ENCODE measurements at places on chromosomes 12 and 14. TPM values are rescaled to one million over a fixed set of nuclear protein-coding genes. Genes with fewer than 3 reads are reported as not detected.

SVOP gene
- not detected for total RNA-seq

DNA sequence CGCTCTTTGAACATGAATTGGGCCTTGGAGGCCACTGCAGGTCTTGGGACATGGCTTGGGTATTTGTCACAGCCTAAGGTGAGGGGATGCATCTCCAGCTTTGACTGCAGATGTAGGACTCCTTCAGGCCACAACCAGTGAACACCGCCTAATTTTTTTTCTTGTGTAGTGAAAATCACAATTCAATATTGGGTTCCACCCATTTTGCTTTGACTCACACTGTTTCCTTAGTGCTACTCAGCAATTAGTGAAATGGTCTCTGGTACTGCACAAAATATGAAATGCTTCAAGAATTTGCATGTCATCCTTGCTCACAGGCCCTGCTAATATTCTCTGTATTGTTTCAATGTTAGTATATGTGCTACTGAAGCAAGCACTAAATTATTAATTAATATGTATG, 12.5 kb downstream of the TMEM253 start:
- H3K27me3 ChIP-seq, result no peaks in the 10 kb centered on the region
- no peak overlapping the region for H3K4me3 ChIP-seq
- no peaks in the 10 kb centered on the region for H3K4me1 ChIP-seq
- H3K36me3 ChIP-seq, result no peaks in the 10 kb centered on the region
- no peak for DNase-seq

DNA sequence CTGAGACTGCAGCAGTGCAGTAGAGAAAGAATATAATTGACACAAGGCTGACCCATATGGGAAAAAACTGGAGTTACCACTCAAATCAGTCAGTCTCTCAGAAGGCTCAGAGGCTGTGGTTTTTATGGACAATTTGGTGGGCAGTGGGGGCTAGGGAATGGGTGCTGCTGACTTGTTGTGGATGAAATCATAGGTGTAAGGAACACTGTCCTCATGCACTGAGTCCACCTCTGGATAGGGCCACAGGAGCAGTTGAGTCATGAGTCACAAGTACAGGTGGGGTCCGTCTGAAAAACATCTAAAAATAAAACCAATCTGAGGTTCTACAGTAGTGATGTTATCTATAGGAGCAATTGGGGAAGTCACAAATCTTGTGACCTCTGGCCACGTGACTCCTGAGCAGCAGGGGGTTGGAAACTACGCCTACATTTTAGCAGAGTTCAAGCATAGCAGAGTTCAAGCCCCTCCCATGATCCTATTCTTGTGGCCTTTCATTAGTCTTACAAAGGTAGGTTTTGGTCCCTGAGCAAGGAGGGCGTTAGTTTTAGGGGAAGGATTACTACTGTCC, 18.1 kb upstream of the SGPP1 start:
- no peak overlapping the region for H3K4me3 ChIP-seq
- H3K27ac ChIP-seq, result no peak overlapping the region
- no peaks in the 10 kb centered on the region for H3K27me3 ChIP-seq

- peaks cover 11% of the 10 kb centered on the region for H3K36me3 ChIP-seq
- H3K4me3 ChIP-seq, result no peak within 1 kb of the TSS
- peaks cover 36% of the 10 kb centered on the region for H3K4me1 ChIP-seq
- no peak within 1 kb of the TSS for H3K27ac ChIP-seq
Measured at GRCh38 chr12:52079576-52080402, at the start of gene SMIM41. Gene SMIM41 (plus strand): TSS chr12:52079704. CDS start chr12:52079780, 76 bp downstream.

- no peaks in the 10 kb centered on the region for H3K36me3 ChIP-seq
- DNase-seq, result peak; percentile 32
- no peak overlapping the region for H3K4me3 ChIP-seq
- no peaks in the 10 kb centered on the region for H3K4me1 ChIP-seq
- H3K27ac ChIP-seq, result no peak overlapping the region
Measured at GRCh38 chr12:132596016-132596415, 14.4 kb downstream of the LRCOL1 start.

All from GM23248 (cell line).